NCI-H510A (cell line): ENCODE measurements at places on chromosomes 12 and 14.

GRCh38 chr14:55245657-55246268 lies 25.5 kb upstream of the FBXO34 start:
- no peak for DNase-seq

- no peak for DNase-seq
These were observed 30.6 kb upstream of the FBXO34 start for GRCh38 chr14:55240526-55241178.

- DNase-seq, result no peak
These were observed 13.7 kb downstream of the MCRS1 start for GRCh38 chr12:49554266-49554665.

DNA sequence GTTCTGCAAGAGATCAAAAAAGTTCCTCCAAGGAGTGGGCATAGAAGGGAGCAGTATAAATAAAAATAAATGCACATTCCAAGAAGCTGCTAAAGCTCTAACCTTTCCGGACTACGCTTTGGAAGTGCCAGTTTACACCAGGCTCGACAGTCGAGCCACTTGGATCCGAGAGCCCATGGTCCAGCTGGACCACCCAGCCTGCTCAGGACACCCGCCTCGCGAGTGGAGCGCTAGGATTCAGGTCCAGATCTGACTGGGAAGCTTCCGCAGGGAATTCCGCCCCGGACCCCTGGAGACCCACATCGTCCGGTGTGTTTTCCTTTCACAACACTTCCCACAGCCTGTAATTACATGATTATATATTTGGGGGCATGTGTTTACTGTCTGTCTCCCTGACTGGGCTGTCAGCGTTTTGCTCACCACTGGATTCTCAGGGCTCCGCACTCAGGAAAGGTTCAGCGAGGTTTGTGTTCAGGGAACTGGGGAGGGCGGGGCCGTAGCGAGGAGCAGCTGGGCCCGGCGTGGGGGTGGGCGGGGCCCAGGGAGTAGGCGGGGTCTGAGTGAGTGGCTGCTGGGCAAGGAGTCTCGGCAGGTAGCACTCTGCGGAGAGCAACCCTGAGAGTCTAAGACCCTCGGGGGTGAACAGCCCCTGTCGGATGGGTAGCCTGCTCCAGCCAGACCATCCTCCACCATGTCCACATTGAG lies 52.3 kb upstream of the TMEM263 start:
- DNase-seq, result peak; percentile 6

GRCh38 chr12:40691913-40692764 lies at the start of gene CNTN1:
Gene CNTN1 (plus strand): TSS chr12:40692439.
- no peak for DNase-seq

GRCh38 chr12:97047361-97047760 lies 140.3 kb downstream of the NEDD1 start:
- no peak for DNase-seq

DNA sequence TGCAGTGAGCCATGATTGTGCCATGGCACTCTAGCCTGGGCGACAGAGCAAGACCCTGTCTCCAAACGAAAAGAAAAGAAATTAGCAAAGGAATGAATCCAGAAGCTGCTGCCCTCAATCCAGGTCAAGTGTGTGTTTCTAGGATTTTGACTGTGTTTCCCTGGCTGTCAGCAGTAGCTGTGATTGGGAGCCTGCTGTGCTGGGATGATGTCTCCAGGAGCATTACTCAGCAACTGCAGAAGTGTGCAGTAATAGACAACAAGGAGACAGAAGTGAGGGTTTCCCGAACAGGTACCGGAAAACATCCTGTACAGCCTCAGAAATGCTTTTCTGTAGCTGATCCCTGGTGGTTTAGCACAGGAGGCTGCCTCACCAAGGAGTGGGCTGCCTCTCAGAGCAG lies 492.5 kb downstream of the FUT8 start:
- DNase-seq, result no peak

DNA sequence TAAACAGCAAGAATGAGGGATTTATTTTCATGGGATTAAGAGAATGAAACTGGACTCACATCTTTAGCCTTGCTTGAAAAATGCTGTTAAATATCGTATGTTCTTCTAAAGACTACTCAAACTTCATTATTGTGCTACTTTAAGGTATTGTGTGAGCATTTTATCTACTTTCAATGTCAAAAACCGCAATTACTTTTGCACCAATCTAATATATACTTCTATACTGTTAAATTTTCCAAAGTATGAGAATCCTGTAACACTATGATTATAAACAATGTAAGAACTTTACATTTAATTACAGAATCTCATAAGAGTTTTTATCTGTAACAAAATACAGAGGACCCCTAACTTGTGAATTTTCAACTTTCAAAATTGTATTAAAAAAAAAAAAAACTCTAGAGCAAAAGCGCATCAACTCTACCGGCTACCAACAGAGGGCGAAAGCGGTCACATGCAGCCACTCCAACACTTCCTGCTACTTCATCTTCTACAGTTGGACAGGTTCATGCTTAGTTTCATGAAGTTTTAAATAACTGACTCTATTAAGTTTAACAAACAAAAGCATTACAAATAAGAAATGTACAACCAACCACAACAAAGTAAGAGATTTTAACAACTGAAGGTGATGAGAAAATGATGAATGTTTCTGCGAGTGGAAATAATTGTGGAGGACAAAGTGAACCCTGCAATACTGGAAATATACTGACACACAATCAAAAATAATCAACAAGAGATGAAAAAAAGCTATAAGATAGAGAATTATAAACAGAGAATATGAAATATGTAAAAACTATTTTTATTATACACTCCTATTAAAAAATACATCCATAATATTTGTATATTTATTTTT lies 210.9 kb downstream of the MED13L start:
- DNase-seq, result no peak

GRCh38 chr14:78329371-78329770 lies 159.2 kb downstream of the NRXN3 start:
- no peak for DNase-seq

DNA sequence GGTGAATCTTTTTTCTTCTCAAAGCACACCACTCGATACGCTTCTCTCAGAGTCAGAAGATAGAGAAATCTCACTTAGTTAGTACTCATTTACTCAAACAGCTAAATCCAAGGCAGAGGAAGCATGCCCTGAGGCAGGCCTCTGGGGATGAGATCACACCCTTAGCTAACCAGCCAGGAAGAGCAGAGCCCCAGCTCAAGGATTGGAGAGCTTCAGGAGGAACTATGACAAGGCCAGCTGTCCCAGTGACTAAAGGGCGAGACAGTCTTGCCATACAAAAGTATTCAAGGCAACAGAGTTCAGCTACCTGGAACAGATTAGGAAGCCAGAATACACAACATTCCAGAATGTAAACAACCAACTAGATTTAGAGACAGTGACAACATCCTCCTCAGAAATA lies 197.7 kb upstream of the CCDC196 start:
- no peak for DNase-seq

DNA sequence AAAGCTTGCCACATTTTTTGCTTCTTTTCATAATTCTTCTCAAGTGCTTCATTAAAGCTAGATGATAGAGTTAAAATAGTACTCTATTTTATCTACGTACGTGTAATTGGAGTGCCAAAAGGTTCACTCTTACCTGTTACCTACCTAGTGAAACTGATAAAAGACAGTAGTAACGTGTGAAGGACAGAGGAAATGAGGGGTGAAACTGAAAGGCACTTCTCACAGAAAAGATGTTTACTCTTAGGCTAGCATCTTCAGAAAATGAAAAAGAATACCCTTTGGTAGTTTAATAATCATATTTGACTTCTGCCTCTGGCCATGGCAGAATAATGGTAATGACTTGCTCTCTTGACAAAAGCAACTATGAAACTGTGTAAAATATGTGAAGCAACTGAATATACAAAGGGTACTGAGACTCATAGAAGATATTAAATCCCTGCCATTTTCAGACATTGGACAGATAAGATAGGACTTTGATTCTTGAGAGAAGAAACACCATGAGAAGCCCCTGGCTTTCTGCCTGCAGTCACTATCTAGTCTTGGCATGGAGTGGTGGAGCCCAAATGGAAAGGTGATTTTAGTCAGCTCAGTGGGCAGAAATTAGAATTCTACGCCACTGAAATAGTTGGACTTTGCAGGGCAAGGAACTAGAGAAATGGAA lies 6.3 kb upstream of the EVL start:
- no peak for DNase-seq

DNA sequence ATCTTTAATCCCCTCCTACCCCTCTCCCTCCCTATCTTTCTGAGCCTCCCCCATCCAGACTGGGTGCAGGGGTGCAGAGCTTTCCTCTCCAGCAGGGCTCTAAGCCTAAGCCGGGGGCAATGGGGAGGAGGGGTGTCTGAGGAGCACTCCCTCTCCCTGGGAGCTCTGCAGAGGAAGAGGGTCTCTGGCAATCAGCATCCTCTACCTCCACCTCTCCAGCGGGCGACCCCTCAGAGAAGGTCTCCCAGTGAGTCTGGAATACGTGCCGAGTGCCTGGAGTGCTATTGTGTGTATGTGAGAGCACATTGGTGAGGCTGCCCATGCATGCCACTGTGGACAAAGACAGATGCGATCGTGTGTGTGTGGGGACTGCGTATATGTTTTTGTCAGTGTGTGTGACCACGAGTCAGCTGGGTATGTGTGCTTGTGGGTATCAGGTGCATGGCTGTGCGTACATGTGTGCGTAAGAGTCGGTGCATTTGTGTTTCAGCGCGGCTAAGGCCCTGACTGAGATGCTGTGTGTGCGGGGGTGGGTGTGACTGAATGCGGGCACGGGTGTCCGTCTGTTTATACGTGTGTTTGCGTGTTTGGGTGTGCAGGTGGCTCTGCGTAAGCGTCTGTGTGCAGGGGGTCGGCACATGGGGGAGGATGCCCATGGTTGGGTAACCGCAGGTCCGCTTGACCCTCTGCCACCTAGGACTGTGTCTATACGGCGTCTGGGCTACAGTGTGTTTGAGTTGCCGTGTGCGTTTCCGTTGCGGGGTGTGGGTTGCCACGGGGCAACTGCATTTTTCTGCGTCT lies 905 bp upstream of the DLK1 start:
- DNase-seq, result no peak

GRCh38 chr14:106802413-106803364 lies 1276.3 kb downstream of the TMEM121 start:
- DNase-seq, result peak; percentile 16

- no peak for DNase-seq
These were observed 42.8 kb upstream of the CRADD start for GRCh38 chr12:93634416-93634815.

GRCh38 chr12:115572440-115572839 lies 705.1 kb downstream of the MED13L start:
- no peak for DNase-seq

DNA sequence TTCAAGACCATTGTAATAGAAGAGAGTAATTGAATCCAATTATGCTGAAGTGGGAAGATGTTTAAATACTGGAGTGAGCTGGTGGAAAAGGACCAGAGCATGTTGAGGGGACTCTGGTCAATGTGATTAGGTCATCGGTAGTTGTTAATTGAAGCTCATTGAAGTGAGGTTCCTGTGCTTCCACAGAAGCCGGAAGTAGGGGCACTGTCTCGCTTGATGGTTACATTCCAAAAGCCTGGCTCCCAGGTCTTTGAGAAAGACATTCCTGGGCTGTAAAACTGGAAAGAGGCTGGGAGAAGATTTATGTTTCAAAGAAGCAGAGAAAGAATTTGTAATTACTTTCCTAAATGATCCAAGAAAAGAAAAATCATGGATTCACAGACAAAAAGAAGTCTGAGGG lies 12.3 kb upstream of the CLECL1 start:
- DNase-seq, result no peak

DNA sequence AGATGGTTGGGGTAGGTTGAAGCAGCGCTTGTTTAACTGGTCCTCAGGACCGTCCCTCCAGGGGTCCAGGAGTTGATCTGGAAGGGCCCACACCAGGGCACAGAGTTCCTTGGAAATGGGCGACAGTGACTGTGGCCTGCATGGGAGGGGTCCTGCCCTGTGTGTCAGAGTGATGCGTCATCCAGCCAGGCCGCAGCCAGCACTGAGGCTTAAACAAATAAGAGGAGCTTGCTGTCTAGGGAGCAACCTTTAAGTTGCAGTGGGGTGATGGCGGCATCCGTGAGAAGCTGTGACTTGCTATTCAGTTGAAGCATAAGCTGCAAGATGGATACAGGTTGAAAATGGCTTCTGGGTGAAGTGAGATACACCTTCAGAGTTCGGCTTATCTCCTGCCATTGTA lies 20.2 kb downstream of the DCAF4 start:
- DNase-seq, result no peak

GRCh38 chr14:44785096-44785495 lies 176.7 kb downstream of the KLHL28 start:
- DNase-seq, result no peak

DNA sequence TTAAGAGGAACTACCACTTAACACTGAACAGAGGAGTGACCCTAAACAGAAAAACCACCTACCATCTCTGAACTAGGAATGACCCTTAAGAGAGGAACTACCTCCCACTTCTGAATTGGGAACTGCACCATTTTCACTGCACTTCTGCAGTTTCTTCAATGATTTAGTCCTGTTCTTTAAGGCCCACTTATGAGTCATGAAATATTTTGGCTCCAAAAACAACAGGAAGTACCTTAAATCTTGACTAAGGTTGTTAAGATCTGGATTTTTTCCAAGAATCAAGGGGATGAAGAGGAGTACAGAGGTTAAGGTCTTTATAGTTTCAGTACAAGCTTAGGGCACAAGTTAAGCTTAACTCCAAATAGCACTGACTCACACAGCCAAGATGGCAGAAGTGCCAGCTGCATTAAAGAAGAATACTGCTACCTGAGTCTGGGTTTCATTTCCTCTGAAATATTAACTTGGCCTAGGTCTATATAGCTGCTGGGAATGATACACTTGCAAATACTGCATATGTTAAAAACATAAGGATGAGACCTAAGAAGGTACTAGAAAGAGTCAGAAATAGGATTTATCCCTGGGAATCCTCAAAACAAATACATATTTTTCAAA lies 4.2 kb downstream of the NPC2 start:
- no peak for DNase-seq

- no peak for DNase-seq
These were observed 174.1 kb upstream of the TMTC1 start for GRCh38 chr12:29957835-29958234.

- DNase-seq, result no peak
These were observed 138.5 kb downstream of the ANO6 start for GRCh38 chr12:45354399-45354798.

GRCh38 chr12:115943630-115944391 lies 333.7 kb downstream of the MED13L start:
- no peak for DNase-seq

DNA sequence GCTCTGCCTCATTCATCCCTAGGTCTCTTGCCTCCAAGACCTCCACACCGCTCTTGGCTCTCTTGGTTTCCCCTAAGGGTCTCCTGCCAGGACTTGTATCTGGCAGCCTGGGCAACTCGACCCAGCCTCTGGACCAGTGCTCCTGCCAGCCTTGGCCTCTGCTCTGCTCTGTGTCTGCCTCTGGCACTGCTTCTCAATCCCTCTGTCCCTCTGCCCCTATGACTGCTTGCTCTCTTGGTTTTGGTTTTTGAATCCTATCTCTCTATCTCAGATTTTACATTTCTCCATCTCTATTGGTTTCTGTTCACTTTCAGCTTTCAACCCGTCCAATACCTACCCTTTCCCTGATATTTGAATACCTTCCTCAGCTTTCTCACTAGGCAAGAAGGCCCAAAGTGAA lies 6.3 kb downstream of the ITGA5 start:
- DNase-seq, result no peak
